ENCODE measurements at places on chromosomes 5 and 9.
A peak's percentile ranks its signal among the peaks of the same experiment; 100 is the strongest.

DNA sequence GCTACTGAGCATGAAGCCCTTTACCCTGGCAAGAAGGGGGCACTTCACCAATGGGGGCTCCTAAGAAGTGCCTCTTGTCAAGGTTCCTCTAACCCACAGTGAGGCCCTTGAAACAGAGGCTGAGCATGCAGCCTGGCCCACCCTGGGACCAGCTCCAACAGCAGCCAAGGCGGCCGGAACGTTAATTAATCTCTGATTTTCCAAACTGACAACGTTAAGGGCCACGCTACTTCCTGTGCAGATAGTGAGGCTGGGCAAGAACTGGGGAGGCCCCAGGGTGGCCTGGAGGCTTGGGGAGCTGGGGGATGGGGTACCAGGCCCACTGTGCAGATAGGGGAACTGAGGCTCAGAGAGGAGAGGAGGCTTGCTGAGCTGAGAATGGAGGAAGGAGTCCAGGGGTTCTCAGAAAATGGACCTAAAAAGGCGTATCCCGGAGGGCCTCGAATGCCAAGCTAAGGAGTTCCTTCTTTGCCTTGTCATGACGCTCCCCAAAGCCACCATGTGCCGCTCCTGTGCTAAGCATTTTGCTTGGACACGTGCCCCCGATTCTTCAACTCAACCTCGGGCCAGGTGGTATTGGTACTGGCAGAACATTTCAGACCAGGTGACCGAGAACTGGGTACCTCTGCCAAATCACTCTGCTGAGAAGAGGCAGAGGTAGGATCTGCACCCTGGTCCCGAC lies 72.0 kb upstream of the STXBP1 start:
- DNase-seq, result peak; percentile 55

DNA sequence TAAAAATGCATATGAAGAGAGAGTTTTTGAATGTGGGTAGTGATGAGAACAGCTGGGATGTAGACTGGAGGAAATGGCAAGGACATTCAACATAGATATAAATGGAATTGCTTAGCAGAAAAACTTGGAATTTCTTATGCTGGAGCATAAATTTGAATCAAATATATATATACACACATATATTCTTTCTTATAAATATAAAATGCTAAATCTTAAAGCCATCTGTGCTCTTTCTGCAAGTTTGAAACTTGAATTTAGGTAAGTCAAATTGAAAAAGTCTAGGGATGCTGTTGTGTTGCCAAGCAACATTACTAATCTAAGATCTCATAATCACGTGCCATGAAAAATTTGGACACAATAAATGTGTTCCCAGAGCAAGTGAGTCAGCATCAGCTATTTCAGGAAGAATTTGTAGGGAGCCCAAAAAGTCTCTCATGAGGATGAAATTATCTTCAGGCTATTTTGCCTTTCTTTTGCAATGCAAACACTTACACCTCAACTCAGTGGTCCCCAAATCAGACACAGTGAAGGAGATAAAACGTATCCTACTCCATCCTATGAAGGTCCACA lies 58.4 kb upstream of the ALDH1A1 start:
- no peak for DNase-seq

GRCh38 chr5:138664276-138664943 lies 88.8 kb upstream of the CTNNA1 start:
- DNase-seq, result peak; percentile 78

GRCh38 chr5:146805081-146805480 lies 73.5 kb downstream of the PPP2R2B start:
- DNase-seq, result no peak

- DNase-seq, result no peak
Measured at GRCh38 chr9:68780380-68780712, 75.3 kb downstream of the PIP5K1B start.

DNA sequence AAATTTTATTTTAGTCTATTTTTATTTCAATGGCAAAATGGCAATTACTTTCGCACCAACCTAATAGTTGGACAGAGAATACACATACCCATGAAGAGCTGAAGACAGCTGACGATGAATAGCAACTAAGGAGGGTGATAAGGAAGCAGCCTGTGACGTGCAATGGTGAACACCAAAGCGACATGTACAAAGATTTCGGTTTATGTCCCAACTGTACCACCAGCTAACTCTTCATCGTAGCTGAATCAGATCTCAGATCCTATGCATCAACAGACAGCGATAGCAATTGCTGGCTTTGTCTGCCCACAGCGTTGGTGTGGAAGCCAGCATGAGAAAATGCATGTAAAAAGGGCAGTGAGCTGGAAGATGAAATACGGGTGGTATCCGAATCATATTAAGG lies 130.6 kb upstream of the ANKH start:
- DNase-seq, result no peak

- no peak for DNase-seq
Measured at GRCh38 chr5:151040211-151040747, 19.9 kb downstream of the GPX3 start.

GRCh38 chr5:125470280-125470902 lies 724.0 kb upstream of the ZNF608 start:
- no peak for DNase-seq

DNA sequence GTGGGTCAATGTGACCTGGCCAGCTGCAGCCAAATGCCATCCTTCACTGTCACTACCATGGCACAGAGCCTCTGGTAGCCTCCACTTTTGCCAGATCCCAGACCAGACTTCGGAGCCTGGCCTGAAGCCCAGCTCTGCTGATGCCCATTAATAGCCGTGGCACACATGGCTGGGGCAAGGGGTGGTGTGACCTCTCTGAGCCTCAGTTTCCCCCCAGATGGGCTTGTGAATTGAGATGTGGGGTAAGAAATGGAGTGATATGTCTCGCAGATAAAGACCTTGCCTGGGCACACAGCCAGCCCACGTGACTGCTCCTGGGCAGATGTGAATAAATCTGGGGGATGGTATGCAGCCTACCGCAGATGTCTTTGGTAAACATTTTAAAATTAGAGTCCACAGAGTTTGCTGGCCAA lies 13.9 kb downstream of the SUSD3 start:
- peak; percentile 14 for DNase-seq

GRCh38 chr5:179698935-179699615 lies at the start of gene CANX:
Gene CANX (plus strand): TSS chr5:179698967. CDS start chr5:179705682, 6,715 bp downstream.
- DNase-seq, result no peak

DNA sequence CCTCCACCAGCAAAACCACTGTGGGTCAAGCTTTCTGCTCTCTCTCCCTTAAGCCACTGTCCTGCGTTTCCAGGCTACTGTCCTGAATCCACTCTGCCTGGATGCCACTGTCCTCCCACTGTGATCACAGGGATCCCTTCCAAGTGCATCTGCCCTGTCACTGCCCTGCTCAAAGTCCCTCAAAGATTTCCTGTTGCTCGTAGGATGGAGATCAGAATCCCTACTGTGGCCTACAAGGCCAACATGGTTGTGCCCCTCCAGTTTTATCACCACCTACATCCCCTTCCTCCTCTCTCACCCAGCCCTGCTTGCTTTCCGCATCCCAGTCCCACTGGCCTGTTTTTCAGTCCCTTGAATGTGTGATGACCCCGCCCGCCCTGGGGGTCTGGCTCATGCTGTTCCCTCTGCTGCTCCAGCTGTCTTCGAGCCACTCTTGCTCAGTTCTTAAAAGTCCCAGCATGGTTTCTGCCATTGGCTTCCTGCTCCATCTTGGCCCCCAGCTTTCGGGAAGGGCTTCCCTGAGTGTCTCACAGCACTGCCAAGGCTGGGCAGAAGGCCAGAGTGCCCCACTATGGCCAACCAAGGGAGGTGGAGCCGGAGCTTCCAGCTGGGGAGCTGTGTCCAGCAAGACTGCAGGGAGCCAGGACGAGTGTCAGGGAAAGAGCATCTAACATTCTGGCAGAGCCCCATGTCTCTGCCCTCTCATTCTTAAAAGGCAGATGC lies 12.9 kb upstream of the FRRS1L start:
- no peak for DNase-seq

DNA sequence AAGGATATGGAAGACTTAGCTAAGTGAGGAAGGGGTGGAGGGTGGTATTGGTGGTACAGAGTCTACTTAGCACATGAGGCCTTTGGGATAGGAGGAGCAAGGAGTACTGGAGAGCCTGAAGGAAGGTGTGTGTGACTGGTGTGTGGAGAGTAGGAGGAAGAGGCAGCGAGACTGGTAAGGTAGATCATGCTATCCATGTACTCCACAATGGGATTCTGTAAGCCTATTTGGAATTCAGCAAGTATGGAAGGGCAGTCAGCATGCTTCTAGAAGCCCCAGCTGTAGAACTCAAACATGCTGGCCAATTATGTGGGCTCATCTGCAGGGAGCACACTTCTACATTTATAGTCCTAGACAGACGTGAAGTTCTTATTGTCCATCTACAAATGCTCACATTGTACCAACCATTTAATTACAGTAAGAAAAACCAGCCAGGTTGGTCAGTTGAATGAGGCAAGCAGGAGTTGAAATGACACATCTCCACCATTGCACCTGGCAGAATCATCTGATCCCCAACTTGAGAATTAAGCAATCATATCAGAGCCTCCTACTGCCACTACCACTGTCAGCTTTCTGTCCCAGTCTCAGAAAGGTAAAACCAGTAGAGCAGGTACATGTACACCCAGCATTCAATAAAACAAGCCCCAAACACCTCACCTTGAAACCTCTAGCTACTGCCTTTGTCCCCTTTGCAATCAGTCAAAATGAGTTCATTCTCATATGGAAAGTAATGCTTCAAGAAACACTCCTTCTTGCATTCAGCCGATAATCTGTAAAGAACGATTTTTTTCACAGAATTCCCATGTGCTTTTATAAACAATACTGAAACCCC lies 60.9 kb upstream of the GLRX start:
- DNase-seq, result no peak

All from mesenchymal stem cell (in vitro differentiated cells and primary cell).